ENCODE measurements at places on chromosomes 13 and 19.
A peak's percentile ranks its signal among the peaks of the same experiment; 100 is the strongest.

DNA sequence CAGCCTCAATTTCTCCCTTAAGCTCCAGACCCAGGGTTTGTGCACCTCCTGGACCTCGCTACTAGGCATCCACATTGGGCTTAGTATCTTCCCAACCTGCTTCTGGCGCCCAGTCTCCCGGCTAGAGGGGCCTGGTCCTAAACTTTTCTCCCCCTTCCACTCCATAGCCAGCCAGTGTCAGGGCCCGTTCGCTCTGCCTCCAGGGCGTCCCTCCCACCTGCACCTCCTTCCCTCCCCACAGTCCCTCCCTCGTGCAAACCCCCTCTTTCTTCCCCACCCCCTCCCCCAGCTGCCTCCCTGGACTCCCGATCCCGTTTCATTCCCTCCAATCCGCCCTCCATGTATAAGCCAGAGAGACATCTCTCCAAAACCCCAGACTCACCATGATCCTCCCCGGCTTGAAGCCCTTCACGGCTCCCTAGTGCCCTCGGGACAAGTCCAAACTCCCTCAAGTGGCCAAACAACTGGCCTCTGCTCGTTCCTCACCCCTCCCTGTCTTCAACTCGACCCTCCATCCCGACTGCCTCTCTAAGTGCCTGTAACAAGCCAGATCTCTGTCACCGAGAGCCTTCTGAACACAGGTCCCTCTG, 997 bp upstream of the SAMD4B start:
- peak; percentile 22 for DNase-seq

- no peak for DNase-seq
Measured at GRCh38 chr13:27928353-27928804, 8.6 kb downstream of the PDX1 start.

- no peak for DNase-seq
Measured at GRCh38 chr13:105774739-105775460, 760.6 kb downstream of the EFNB2 start.

- DNase-seq = peak; percentile 84
Measured at GRCh38 chr19:1248139-1248785, at the start of gene MIDN. Gene MIDN, plus strand, starts transcription at chr19:1248583. Its CDS starts 1,714 bp downstream, at chr19:1250297.

DNA sequence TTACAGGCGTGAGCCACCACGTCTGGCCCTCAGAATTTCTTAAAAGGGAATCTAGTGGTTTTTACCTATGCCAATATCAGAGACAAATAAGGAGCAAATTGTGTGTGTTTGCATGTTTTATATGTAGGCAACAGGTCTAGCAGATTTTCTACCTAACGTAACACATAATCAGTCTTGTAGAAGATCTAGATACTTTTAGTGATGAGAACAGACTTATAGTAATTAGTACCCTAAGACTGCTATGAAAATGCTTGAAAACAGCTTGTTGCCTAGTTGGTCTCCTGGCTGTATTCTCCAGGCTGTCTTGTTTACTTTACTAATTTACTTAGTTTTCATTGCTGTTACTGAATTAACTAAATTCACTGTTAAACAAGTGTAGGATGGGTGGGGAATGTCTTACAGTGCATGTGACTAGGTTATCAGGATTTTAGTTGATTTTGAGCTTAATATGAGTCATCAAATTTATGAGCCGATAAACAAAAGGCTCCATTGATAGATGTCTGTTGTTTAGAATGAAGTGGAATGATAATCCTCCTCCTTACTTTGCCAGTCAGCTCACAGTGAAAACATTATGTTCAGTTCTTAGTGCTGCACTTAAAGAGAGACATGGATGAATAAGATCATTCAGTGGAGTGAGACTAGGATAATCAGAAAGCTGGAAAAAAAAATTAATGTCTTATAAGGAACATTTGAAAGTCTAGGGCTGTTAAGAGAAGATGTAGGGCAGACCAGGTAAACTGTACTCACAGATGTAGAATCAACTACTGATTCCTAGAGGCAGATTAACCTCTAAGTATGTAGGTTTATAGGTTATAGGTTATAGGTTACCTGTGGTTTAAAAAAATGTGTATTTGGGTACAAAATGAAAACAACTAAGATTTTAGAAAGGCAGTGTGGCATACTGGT, 22.4 kb downstream of the GTF2F2 start:
- DNase-seq = no peak

GRCh38 chr13:100589178-100589725, 663 bp upstream of the GGACT start:
- no peak for DNase-seq

GRCh38 chr13:96835546-96835945, 158.7 kb downstream of the OXGR1 start:
- no peak for DNase-seq

- no peak for DNase-seq
Measured at GRCh38 chr13:50780201-50781015, 63.1 kb downstream of the DLEU7 start.

DNA sequence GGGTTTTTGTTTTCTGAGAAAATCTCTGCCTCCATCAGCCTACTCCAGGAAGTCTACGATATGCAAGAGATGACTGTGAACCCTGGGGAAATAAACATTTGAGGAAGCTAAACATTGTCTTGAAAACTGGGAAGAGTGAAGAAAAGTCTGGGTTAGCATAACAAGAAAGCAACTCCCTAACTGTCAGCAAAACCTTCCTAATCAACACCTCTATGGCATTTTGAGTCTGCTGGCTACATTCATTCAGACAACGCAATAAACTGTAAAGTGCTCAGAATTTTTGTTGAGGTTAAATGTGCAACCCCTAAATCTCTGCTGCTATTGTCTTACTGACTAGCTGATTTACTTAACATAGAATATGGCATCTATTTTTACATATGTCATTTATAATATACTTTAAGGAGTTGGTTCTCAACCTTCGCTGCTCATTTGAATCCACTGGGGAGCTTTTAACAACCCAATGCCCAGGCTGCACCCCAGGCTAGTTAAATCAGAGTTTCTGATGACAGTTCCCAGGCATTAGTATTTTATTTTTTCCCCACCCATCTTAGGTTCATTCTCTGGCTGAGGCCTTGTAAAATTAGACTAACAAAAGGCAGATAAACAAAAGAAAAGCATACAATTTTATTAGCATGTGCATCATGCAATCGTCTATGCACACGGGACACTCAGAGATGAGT, 45.3 kb upstream of the SERTM1 start:
- no peak for DNase-seq

DNA sequence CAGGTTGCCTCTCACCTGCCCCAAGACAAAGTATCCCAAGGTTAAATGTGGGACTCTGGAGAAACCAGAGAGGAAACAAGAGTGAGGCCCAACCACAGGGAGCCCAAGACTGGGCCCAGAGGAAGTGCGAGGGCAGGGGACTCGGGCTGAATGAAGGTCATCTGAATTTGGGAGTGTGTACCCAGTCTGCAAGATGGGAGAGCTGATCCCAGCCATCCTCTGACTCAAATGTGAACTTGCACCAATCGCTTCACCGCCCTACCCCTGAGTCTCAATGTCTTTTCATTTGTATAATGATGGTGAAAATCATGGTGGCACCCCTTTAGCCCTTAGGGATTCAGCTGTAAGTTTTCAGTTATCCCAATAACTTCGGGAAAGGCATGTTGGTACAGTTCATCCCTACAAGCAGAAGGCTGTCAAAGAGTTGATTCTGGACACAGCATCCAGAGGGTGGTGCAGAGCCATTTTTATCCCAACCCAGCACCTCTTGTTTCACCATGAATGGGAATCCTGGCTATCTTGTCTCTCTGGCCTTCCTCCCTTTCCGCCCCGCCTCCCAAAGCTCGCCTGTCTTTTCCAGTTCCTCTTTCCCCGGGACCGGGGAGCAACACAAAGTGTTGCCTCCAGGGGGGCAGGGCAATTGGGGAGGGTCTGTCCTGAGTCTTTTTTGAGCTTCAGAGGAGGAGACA, 123.4 kb downstream of the NUFIP1 start:
- DNase-seq = no peak

DNA sequence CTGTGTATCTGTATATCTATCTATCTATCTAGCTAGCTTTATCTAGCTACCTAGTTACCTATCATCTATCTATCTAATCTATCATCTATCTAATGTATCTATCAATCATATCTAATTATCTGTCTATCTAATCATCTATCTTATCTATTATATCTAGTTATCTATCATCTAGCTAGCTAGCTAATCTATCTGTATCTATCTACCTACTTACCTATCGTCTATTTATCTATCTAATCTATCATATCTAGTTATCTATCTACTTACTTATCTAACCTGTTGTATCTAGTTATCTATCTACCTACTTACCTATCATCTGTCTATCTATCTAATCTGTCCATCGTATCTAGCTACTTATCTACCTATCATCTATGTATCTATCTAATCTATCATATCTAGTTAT, 17.9 kb downstream of the VSTM1 start:
- no peak for DNase-seq

DNA sequence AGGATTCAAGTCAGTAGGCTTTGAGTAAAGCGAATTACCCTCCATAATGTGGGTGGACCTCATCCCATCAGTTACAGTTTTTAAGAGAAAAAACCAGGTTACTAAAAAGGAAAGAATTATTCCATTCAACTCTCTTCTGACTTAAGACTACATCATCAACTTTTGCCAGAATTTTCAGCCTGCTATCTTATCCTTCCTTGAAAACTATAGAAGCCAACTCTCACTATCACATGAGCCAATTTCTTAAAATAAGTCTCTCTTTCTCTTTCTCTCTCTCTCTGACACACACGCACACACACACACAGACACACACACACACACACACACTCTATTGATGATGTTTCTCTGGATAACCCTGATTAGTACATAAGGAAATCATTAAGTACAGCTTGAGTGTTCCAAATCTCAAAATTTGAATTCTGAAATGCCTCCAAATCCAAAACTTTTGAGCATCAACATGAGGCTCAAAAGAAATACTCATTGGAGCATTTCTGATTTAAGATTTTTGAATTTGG, 217.0 kb upstream of the PRR20A start:
- DNase-seq = no peak

GRCh38 chr19:4557971-4558941, 1.2 kb downstream of the SEMA6B start:
- DNase-seq = peak; percentile 64

GRCh38 chr13:33194820-33195692, 90.5 kb downstream of the STARD13 start:
- peak; percentile 79 for DNase-seq

- DNase-seq = no peak
Measured at GRCh38 chr19:843836-844545, 3.2 kb downstream of the PRTN3 start.

DNA sequence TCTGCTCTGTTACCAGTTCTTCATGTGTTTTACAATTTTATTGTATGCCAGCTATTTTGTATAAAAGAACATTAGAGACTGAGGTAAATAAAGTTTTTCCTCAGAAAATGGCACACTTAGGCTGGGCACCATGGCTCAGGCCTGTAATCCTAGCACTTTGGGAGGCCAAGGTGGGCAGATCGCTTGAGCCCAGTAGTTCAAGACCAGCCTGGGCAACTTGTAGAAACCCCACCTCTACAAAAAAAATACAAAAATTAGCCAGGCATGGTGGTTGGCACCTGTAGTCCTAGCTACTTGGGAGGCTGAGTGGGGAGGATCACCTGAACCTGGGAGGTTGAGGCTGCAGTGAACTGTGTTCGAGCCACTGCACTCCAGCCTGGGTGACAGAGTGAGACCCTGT, 32.0 kb downstream of the CCDC8 start:
- DNase-seq = no peak

DNA sequence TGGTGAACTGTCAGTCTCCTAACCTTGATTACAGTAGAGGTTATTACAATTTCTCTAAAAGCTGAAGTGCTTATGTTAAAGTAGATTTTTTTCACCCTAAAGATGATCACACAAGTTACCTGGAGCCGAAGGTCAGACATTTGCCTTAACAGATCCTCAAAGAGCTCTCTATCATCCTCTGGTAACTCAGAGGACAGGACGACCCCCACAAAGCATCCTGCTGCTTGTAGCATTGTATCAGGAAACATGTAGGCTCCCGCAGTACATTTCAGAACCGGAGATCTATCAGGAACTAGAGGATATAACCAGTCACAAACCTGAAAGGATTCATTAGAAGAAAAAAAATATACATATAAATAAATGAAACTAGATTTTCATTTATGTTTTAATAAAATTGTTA, 14.9 kb downstream of the SPART start:
- no peak for DNase-seq

DNA sequence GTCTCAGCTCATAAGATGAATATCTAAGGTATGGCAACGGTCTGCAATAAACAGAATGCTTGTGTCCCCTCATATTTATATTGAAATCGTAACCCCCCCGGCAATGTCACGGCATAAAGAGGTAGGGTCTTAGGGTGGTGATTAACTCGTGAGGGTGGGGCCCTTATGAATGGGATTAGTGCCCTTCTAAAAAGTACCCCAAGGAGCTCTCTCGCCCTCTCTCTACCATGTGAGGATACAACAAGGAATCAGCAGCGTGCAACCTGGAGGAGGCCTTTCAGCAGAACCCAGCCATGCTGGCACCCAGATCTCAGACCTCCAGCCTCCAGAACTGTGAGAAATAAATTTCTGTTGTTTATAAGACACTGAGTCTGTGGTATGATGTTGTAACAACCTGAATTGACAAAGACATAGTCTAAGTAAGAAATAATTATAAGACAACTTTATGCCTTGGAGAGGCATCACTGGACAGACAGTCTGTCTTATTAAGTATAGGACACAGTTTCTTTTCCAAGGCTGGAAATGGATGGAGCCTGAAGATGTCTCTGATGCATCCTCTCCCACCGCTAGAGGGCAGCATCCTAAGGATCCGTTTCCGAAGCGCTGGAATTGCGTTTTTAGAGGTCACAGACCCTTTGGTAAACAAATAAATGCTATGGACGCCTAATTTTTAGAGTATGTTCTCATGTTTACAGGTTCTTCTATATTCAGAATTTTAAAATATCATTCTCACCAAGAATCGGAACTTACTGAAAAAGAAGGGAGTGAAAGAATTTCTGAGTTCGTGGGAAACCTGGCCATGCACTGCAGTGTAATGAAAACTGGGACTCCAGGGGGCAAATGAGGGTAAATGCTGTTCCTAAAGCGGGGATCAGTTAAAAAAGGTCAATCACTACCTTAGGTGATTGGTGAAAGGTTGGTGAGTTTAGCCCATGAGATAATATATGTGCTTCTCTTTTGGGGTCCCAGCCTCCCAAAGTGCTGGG, 13.3 kb upstream of the LEUTX start:
- DNase-seq = peak; percentile 68

DNA sequence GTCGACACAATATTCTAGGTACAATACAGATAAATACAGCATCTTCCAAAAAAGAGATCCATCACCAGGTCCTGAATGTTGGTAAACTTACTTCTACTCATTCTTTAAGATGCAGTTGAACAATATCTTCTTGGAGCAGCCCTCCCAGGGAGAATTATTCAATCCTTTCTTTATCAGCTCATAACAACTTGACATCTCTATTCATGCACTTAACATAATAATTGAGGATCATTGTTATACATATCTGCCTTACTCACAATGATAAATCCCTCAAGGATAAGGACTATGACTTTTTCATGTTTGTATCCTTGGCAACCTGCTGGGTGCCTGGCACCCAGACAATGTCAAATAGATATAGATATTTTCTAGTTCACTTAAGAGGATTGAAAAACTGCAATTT, 219.5 kb downstream of the POU4F1 start:
- DNase-seq = no peak

DNA sequence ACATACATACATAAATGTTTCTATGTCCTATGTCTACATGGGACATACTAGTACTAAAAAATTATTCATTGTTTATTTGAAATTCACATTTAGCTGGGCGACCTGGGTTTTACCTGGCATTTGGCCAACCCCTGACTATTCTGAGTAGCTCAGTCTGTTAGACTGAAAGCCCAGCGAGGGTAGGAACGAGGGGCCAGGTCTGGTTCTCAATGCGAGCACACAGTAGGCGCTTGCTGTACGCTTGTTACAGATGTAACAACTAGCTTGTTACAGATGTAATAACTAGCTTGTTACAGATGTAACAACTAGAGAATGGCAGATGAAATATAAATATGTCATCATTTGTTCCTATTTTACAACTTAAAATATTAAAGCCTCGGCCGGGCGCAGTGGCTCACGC, 920 bp upstream of the ANO8 start:
- DNase-seq = peak; percentile 12

All from BE2C (cell line).